ENCODE measurements at places on chromosomes 1 and 21. TPM values are rescaled to one million over a fixed set of nuclear protein-coding genes. Genes with fewer than 3 reads are reported as not detected.
A peak's percentile ranks its signal among the peaks of the same experiment; 100 is the strongest.

DNA sequence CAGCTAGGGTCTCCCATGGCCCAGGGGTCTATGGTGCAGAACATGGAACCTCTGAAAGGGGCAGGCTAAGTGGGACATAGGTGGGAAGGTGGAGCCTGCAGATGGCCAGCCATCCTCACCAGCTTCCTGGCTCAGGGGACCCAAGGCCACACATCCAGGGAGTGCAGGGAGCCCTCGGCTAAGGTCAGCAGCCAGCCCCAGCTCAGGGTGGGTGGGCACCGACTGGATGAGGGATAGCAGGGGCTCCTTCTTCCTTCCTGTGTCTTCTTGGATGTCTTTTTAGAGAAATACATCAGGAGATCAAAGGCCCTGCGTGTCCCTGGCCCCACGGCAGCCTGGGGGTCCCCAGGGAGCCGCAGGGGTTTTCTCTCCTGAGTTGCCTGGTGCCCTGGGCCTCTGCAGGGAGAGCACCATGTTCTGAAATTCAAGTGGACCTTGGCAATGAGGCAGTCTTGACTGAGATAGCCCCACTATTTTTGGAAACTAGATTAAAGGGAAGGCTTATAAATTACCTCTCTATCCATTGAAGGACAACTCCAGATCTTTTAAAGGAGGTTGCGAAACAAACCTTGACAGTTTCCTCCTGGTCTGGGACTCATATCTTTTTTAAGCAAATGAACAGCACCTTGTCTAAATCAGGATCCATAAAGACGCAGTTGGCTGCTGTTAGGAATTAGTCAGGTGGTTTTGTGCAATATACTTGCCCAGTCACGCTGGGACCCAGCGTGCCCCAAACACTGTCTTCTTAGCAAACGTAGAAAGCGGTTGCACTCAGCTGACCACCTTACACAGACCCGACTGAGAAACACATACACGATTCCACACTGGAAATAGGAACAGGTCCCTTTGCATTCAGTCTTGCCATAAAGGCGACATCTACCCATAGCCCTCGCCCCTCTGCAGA lies 242.3 kb downstream of the TOMM20 start:
- no peak overlapping the region for H3K4me3 ChIP-seq
- no peaks in the 10 kb centered on the region for H3K36me3 ChIP-seq
- DNase-seq = peak; percentile 19
- H3K4me1 ChIP-seq = peaks cover 14% of the 10 kb centered on the region
- H3K27me3 ChIP-seq = no peaks in the 10 kb centered on the region

DNA sequence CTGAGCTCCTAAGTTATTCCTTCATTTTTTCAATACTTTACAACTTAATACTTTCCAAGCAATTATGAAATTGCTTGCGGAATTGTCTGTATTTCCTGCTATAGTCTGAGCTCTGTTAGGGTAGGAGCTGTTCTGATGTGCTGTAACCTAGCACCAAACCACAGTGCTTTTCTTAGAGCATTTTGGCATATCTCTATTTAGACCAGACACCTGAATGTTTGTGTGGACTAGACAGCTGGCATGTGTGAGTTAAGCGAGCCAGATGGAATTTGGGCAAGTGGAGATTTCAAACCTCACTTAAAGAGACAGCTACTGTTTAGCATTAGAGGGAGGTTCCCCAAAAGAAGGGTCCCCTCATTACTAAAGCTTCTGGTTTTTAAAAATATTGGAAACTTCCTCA lies 106.1 kb downstream of the RWDD3 start:
- no peak for DNase-seq
- no peaks in the 10 kb centered on the region for H3K36me3 ChIP-seq
- no peak overlapping the region for H3K4me3 ChIP-seq
- H3K4me1 ChIP-seq = no peaks in the 10 kb centered on the region

- no peak for DNase-seq
- H3K36me3 ChIP-seq = no peaks in the 10 kb centered on the region
- H3K4me1 ChIP-seq = no peaks in the 10 kb centered on the region
- H3K4me3 ChIP-seq = no peak overlapping the region
- no peak overlapping the region for H3K27ac ChIP-seq
Observed at GRCh38 chr1:245679821-245680780, 525.3 kb downstream of the KIF26B start.

DNA sequence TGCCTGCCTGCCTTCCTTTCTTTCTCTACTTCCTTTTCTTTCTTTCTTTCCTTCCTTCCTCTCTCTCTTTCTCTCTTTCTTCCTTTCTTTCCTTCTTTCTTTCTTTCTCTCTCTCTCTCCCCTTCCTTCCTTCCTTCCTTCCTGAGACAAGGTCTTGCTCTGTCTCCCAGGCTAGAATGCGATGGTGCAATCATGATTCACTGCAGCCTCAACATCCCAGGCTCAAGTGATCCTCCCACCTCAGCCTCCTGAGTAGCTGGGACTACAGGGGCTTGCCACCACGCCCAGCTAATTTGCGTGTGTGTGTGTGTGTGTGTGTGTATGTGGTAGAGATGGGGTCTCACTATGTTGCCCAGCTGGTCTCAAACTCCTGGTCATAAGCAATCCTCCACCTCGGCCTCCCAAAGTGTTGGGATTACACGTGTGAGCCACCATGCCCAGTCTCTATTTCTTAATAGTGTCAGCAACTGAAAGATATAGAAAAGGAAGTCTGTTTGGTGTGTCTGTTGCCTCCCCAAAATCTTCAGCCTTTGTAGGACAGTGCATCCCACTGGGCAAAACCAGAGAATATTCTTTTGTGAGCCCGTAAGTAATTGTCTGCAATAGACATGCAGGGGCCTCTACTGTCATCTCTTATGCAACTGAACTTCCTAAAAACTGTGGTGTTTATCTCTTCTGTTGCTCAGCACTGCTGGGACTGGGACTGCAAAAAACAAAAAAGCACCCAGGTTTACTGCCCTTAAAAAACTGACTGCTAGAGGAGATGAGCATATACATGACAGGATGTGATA lies 20.9 kb upstream of the RAB4A start:
- H3K27me3 ChIP-seq = no peaks in the 10 kb centered on the region
- H3K36me3 ChIP-seq = no peaks in the 10 kb centered on the region
- no peak overlapping the region for H3K27ac ChIP-seq
- H3K4me3 ChIP-seq = no peak overlapping the region
- peaks cover 14% of the 10 kb centered on the region for H3K4me1 ChIP-seq
- no peak for DNase-seq

DNA sequence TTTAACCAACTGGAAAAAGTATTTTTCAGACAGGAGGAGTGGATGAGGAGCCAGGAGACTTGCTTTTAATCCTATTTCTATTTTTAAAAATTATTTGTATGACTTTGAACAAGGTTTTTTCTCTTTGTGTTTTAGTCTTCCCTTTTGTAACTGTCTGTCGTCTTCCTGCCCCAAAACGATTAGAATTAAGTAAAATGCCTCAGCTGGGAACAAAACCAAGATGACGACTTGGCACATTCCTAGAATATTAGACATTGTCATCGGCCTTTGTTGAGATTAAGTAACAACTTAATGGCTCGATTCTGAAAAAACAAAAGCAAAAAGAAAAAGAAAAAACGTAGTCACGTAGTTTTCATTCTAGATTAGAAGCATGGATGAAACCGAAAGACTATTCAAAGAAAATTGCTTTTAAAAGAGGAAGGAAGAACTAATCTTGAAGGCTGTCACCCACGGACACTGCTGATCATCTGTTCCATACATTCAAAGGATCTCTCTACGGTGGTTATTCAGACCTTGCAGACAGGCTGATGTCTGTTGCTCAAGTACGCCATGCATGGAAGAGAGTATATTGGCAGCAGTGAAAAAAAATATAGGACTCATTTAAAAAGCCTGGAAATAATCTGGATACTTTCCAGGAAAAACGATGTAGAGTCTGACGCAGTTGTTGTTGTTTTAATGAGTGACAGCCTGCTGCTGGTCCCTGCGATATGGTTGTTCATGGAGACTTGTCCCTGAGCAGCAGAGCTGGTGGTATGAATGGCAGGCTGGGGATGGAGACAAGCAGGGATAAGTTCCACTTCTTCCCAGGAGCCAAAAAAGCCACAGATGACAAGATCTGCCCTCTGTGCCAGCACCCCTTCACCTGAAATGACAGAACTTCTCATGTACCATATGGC lies 16.8 kb downstream of the GNG4 start:
- H3K27me3 ChIP-seq = no peaks in the 10 kb centered on the region
- H3K4me1 ChIP-seq = no peaks in the 10 kb centered on the region
- no peak for DNase-seq
- H3K27ac ChIP-seq = no peak overlapping the region

- peaks cover 27% of the 10 kb centered on the region for H3K4me1 ChIP-seq
- DNase-seq = no peak
- H3K4me3 ChIP-seq = no peak overlapping the region
- H3K36me3 ChIP-seq = no peaks in the 10 kb centered on the region
- no peak overlapping the region for H3K27ac ChIP-seq
Observed at GRCh38 chr1:52145137-52145536, 3.2 kb downstream of the ZFYVE9 start.

- H3K36me3 ChIP-seq = peaks cover 16% of the 10 kb centered on the region
- no peak overlapping the region for H3K4me3 ChIP-seq
- no peaks in the 10 kb centered on the region for H3K27me3 ChIP-seq
- DNase-seq = no peak
- H3K27ac ChIP-seq = no peak overlapping the region
Observed at GRCh38 chr1:119740896-119741780, 27.6 kb downstream of the HMGCS2 start.

DNA sequence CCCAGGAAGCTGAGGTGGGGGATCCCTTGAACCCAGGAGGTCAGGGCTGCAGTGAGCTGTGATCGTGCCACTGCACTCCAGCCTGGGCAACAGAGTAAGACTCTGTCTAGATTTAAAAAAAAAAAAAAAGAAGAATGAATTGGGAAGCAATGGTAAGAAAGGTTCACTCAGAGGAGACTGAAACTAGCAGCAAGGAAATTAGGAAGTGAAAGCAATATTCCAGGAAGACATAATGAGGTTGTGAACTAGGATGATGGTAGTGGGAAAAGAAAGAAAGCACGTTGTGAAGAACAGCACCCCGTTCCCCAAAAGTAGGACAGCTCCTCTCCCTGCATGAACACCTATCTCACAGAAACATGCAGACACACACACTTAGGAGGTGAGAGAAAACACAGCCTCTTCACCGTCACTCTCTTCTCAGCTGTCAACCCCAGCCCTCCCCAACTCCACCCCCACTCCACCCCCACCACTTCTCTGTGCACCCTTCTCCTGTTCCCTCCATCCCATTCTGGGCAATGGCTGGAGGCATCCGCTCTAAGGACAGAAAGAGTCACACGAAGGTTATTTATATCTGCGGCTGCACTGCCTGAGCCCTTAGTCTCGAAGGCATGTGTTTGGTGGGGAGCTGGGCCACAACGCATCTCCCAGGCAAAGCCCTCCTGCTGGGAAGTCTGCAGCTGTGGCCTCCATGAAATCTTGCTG lies 101.8 kb upstream of the LPGAT1 start:
- no peaks in the 10 kb centered on the region for H3K36me3 ChIP-seq
- H3K4me1 ChIP-seq = peaks cover 24% of the 10 kb centered on the region
- H3K4me3 ChIP-seq = no peak overlapping the region

- no peaks in the 10 kb centered on the region for H3K36me3 ChIP-seq
- H3K27me3 ChIP-seq = no peaks in the 10 kb centered on the region
- H3K4me3 ChIP-seq = no peak overlapping the region
- DNase-seq = no peak
Observed at GRCh38 chr1:210786546-210786945, 347.4 kb downstream of the KCNH1 start.

- H3K4me1 ChIP-seq = no peaks in the 10 kb centered on the region
- DNase-seq = no peak
- no peak overlapping the region for H3K27ac ChIP-seq
- no peaks in the 10 kb centered on the region for H3K36me3 ChIP-seq
- no peaks in the 10 kb centered on the region for H3K27me3 ChIP-seq
Observed at GRCh38 chr1:145758116-145758515, 38.8 kb downstream of the CD160 start.

- no peak for DNase-seq
- no peaks in the 10 kb centered on the region for H3K36me3 ChIP-seq
- H3K27ac ChIP-seq = no peak overlapping the region
- peaks cover 14% of the 10 kb centered on the region for H3K4me1 ChIP-seq
Observed at GRCh38 chr1:175129997-175130648, 62.5 kb downstream of the KIAA0040 start.

- no peaks in the 10 kb centered on the region for H3K36me3 ChIP-seq
- no peak for DNase-seq
- H3K4me3 ChIP-seq = no peak overlapping the region
- H3K4me1 ChIP-seq = peaks cover 2% of the 10 kb centered on the region
- peaks cover 23% of the 10 kb centered on the region for H3K27me3 ChIP-seq
Observed at GRCh38 chr1:42379794-42380585, 602 bp upstream of the RIMKLA start.

- H3K27ac ChIP-seq = no peak overlapping the region
- H3K36me3 ChIP-seq = no peaks in the 10 kb centered on the region
Observed at GRCh38 chr1:210358626-210359025, 29.9 kb downstream of the HHAT start.

DNA sequence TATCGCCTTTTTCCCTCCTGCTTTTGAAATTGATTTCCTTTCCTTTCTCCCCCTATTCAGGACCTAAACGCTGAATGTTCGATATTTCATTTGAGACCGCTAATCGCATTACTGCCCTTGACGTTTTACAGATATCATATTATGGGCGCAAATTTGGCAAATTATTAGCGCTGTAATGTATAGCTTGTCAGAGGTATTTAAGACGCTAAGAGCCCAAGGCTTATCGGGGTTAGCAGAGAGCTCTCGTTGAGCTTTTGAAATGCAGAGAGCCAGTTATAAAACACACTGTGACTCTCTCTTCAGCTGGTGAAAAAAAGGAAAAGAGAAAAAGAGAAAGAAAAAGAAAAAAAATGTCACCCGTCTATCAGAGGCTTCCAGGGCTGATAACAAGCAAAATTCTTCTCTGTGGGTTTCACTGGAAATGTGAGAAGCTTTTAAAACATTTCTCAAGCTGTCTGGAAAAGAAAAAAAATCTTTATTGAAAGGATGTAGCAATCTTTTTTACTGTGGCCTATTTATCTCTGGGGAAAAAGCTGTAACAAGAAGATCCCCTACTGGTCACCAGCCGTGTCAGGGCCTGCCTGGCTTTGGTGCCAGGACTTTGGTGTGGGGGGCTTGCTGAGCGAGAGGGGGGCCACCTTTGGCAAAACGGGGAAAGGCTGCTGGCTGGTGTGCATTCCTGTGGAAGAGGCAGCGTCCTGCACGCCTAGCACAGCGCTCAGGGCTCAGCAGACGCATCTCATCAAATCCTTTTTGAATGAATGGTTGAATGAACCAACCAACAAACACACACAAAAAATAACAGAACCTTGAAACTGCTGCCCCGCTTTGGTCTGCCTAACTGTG lies 119.8 kb downstream of the RNF220 start:
- no peaks in the 10 kb centered on the region for H3K36me3 ChIP-seq
- H3K4me3 ChIP-seq = no peak overlapping the region
- peaks cover 5% of the 10 kb centered on the region for H3K4me1 ChIP-seq
- H3K27me3 ChIP-seq = peaks cover 14% of the 10 kb centered on the region
- no peak overlapping the region for H3K27ac ChIP-seq

The SMIM11 gene
- polyA plus RNA-seq = 13.1 TPM

The EPHB2 gene
- 0.10 TPM for polyA plus RNA-seq
